ENCODE measurements at places on chromosomes 12 and 14.
A peak's percentile ranks its signal among the peaks of the same experiment; 100 is the strongest.

DNA sequence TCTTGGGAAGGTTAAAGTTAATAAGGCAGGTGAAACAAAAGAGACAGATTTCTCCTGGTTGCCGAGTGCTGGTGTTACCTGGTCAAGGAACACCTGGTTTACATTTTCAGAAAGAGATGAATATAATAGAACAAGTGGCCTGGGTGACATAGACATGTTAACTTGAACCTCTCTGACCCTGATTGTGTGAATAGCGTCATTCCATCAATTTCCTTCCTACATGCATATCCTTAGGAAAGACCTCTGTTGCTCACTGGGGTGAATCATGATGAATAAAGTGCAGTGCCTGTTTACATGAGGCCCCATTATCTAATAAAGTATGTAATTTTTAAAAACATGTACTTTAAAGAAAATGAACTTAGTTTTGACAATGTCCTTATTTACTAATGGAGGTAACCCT lies 1822.9 kb upstream of the FLRT2 start:
- no peak for DNase-seq

- peak; percentile 68 for DNase-seq
These were observed 3.4 kb upstream of the DHH start for GRCh38 chr12:49098035-49098451.

DNA sequence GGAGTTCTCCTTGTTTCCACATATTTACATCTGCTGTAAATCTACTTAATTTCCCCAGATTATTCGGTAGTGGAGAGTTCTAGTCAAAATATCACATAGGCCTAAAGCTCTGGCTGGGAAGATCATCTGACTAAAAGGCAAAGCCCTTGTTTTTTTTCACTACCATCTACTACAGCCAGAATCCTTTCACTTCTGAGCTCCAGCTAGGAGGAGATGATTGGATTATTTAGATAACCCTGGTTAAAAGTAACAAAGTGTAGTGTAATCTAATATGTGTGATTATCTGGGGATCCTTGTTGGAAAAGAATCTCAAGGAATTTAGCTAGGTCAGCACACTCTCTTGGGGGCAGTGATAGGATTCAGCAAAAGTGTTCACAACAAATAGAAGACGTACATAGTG lies 125.4 kb downstream of the DYRK2 start:
- no peak for DNase-seq

GRCh38 chr12:30877105-30877875 lies 49.3 kb upstream of the TSPAN11 start:
- no peak for DNase-seq

GRCh38 chr12:66960704-66961690 lies 282.1 kb upstream of the GRIP1 start:
- no peak for DNase-seq

- DNase-seq, result peak; percentile 67
These were observed 62.6 kb downstream of the SEL1L start for GRCh38 chr14:81471062-81471461.

DNA sequence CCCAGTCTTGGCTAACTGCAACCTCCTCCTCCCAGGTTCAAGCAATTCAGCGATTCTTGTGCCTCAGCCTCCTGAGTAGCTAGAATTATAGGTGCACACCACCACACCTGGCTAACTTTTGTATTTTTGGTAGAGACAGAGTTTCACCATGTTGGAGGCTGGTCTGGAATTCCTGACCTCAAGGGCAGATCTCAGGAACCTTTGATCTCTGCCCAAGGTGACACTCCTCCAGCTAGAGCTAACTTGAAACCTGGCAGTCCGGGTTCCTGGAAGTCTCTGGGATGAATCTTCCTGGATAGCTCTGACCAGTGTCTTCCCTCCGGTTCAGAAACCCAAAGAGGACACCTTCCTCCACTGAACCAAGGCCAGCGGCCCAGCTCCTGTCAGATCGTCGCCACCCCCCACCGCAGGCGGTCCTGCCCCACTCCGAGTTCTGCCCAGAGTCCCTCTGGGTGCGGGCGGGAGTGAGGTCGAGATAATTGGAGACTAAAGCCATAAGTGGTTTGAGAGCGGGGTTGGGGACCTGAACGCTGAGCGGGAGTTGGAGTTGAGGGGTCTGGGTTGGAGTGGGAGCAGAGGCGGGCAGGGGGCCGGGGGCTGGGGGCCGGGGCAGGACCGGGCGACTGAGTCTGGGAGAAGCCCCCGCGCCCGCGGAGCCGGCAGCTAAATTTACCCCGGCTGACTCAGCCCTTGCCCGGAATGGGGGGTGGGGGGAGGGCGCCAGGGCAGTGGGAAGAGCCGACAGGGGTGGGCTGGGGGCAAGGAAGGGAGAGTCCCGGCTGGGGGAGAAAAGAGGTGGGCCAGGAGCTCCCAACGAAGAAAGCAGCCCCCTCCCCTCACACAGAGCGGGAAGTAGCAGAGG lies 4.7 kb downstream of the DDN start:
- no peak for DNase-seq

DNA sequence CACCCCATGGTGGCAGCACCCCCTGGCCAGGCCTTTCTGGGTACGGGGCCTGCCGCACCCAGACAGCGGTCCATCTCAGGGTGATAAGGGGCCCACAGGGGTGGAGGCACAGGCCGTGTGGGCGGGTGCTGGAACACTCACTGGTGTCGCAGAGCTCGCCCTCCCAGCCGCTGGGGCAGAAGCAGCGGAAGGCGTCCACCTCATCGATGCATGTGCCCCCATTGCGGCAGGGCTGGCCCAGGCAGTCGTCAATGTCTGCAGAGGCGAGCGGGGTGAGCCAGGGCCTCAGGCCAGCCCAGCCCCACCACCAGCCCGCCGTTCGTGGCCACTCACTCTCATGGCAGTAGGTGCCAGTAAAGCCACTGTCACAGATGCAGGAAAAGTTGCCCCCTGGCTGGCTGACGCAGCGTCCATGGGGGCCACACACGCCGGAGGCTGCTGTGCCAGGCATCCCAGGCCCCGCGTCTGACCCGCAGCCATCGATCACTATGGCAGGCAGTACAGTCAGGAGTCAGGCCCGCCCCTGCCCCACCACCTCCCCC lies 19.9 kb downstream of the JAG2 start:
- DNase-seq, result no peak

DNA sequence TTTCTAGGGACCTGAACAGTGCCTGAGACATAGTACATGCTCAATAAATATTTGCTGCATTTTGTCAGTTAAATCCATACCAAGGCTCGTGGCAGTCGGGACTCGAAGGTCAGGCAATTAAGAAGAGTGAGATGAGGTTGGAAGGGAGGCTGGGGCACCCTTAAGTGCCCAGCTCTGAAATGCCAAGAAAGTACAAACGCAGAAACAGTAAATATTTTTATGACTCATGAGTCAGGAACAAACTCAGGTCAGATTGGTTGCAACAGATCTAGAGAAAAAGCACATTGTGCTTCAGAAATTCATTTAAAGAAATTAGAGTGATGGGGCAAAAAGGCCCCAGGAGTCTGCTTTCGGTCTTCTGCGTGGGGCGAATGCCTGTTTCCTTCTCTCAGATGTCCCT lies 83.0 kb upstream of the FZD10 start:
- no peak for DNase-seq

DNA sequence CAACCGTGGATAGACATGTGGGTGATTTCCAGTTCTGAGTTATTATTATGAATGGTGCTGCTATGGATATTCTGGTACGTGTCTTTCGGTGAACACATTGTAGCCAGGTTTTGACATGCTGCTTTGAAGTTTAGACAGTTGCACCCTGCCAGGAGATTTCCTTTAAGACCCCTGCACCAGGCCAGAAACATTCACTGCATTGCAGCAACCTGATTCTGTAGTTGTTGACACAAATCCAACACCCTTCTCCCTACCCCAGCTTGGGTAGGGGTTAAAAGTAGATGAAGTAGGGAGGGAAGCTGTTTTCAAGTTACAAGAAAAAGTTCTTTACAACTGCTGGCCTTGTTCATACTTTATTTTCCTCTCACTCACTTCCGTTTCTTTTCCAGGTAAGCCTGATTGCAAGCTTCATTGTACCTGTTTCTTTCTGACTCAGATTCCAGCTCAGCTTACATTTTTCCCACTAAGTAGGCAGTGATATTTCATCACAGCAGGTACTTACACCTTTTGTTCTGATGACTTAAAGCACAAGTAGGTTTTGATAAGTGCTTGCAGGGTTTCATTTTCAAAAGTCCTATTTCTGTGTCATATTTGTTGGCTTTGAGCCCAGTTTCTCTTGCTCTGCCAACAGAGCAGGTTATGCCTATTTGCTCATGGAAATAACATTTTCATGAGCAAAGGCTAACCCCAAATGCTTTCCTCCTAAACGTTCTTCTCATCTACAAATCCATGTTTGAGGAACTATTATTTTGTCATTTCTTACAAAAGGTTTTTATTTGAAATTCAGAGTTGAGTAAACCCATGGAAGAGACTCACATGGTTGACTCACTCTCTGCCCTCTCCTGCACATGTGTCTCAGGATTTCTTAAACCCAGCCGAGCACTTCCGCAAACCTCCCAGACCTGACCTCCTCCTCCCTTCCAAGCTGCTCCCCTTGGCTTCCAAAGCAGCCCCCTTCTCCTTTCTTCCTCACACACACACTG lies 12.1 kb upstream of the LTA4H start:
- DNase-seq, result peak; percentile 78

- peak; percentile 79 for DNase-seq
These were observed 26.6 kb upstream of the KLRB1 start for GRCh38 chr12:9634177-9634803.

DNA sequence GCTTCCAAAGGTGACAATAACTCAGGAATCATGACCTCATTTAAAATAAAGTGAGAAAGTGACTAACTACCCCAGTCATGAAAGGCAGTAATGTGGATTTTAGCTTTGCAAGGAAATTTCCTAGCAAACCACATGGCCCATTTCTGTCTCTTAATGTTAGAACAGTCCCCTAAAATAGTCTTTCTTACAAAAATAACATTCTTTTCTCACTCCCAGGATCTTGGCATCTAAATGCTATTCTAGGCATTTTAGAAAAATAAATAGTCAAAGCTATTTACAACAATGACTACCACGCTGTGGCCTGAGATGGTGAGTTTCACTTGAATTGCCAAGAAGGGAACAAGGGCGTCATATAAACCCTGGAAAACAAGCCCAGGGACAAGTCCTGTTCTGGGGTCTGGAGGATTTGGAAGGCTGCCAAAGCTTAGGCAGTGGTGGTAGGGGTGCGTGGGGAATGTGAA lies 101.2 kb upstream of the CCDC175 start:
- DNase-seq, result no peak

GRCh38 chr14:73995977-73996378 lies 23.1 kb downstream of the ENTPD5 start:
- no peak for DNase-seq

DNA sequence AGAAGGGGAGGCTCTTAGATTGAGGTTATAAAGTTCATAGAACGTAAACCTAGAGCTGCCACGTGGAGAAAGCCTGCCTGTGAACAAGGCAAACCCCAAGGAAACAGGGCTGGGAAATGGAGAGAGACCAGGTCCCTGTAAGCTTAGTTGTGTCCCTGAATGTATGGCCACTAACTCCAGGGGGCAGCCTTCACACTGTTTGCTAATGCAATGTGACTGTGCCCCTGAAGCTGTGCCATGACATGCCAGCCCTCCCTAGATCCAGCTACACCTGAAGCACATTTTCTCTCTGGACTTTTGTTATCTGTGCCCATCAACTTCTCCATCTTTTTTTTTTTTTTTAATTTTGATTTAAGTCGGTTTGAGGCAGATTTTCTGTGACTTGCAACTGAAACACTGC lies 60.6 kb upstream of the TMCC3 start:
- peak; percentile 65 for DNase-seq

DNA sequence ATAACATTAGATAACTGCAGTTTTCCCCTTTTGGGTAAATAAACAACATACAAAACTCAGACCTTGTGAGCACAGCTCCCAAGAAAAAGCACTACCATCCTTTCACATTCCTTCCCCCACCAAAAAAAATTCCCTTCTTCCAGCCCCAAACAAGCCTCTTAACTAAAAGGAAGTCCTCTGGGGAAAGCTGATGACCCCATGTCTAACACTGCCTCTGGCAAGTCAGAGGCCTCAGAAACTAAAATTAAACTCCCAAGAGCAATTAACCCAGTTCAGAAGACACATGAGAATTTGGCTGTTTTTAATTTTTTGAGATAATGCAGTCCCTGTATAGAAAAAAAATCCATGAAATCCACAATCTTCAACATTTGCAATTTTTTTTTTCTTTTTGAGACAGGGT lies 127.7 kb downstream of the SPTSSA start:
- DNase-seq, result no peak

- DNase-seq, result no peak
These were observed 11.9 kb downstream of the SDS start for GRCh38 chr12:113391650-113392337.

DNA sequence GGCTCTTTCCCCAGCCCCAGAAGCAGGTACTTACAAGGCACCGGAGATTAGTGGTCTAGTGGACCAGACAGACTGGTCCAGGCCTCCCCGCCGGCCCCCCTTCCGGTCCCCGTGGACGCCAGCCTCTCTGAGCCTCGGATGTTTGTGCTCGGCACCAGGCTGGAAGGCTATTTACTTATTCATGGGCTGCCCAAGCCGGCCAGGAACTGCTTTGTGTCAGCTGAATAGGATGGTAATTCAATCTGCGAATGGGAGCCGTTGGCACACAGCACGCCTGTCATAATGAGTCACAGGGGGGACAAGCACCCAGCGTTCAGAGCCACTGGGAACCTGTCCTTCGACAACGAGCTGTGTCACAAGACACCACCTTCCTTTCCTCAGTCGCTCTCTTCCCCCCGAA lies 82.3 kb downstream of the RIMBP2 start:
- DNase-seq, result no peak

DNA sequence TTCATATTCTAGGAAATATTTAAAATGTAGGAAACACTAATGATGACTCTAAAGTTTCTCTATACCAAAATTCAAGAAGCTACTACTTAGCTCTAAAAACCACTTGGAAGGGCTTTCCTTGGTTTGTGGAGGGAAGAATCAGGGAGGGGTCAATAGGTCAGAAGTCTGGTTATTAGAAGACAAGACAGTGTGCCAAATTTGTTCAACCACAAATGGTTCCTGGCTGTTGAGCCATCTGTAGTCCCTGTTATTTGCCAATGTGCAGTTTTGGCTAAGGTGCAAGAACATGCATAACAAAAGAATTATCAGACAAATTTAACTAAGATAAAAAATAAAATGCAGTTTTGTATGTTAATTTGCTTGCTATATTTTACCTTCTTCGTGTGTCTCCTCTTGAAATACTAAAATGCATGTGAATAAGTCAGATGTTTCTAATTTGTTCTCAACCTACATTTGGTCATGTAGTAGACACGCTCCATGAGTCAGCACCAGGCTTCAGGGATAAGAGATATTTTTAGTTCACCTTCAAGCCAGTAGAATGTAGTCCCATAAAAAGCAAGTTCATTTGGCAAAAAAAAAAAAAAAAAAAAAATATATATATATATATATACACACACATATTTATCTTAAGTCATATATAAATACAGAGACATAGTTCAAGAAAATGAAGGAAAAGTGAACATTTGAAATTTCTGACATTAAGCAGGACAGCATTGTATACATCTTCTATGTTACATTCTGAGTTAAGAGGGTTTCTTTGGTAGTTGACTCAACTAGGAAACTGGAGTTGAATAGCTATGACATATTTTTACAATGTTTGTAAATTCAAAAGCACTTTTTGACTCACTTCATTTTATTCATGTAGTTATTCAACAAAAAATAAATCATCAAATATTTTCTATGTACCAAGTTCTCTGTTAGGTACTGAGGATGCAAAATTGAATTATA lies 123.3 kb downstream of the KCNC2 start:
- no peak for DNase-seq

All from GM12865 (cell line).